ENCODE measurements at places on chromosomes 3 and 15. TPM values are rescaled to one million over a fixed set of nuclear protein-coding genes. Genes with fewer than 3 reads are reported as not detected.

GRCh38 chr15:48087844-48088243, 32.9 kb upstream of the SLC24A5 start:
- no peak for DNase-seq

- DNase-seq, result no peak
Measured at GRCh38 chr3:195176776-195177175, 94.2 kb downstream of the XXYLT1 start.

- no peak for DNase-seq
Measured at GRCh38 chr3:62139957-62140356, 233.4 kb downstream of the FEZF2 start.

DNA sequence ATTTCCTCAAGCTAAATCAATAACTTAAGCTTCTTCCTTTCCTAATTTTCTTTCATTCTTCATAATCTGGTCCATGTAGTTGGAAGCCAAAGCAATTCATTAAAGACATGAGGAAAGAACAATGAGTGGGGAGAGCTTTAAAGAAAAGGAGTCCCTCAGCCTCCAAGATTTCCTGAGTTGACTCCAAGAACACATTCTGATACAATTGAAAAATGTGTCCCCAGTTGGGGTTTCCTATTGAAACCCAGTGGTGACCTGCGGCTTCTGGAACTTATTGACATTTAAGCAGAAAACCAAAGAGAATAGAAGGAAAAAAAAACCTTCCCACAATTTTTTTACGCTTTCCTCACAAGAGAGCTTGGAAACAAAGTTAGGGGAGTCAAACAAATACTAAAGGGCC, 37.0 kb downstream of the ATP8B4 start:
- no peak for DNase-seq

GRCh38 chr3:53612508-53612907, 118.1 kb downstream of the CACNA1D start:
- DNase-seq, result no peak

DNA sequence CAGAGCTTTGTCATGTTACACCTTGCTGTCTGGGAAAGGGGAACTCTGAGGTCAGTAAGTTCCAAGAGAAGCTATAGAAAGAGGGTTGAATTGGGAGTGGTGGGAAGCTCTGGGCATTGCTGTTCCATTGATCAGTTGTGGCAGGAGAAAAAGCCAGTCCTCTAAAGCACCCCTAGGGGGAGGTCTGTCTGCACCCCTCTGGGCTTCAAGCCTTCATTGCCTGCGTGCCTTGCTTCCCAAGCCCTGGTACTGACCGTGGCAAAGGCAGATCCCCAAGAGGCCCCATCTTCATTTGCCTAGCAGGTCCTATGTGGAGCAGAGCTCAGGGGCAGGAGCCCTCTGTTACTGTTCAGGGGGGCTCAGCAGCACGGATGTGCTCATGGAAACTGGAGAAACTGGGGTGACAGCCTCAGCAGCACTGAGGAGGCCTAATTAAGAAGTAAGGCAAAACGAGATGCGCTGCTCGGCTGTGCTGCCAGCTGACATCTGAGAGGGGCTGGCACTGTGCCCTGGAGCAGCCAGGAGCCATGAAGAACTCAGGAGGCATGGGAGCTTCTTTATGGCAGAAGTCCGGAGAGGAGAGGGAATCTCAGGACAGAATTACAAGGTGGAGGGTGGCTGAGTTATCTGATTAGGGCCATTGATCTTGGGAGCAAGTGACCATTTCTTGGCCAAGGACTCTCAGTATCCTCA, 270.9 kb downstream of the RPLP1 start:
- no peak for DNase-seq

DNA sequence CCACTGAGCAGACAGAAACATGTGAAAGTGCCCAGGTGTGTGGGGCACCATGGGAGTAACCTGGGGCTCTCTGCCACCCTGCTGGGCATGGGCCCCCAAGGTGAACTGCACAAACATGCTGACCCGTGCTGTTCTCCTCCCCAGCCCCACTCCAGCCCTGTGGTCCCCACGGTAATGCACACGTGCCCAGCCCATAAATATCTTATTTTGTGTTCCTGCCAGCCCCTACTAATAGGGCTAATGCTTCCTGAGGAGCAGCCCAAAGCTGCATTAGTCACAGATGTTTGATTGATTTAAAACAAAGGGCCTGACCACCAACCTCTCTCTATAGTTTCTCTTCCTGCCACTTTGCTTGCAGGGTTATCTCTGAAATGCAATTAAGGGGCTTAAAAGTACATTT, 95.4 kb downstream of the ABHD5 start:
- DNase-seq, result peak; percentile 15

GRCh38 chr3:100289339-100289738, 28.5 kb downstream of the TBC1D23 start:
- peak; percentile 30 for DNase-seq

DNA sequence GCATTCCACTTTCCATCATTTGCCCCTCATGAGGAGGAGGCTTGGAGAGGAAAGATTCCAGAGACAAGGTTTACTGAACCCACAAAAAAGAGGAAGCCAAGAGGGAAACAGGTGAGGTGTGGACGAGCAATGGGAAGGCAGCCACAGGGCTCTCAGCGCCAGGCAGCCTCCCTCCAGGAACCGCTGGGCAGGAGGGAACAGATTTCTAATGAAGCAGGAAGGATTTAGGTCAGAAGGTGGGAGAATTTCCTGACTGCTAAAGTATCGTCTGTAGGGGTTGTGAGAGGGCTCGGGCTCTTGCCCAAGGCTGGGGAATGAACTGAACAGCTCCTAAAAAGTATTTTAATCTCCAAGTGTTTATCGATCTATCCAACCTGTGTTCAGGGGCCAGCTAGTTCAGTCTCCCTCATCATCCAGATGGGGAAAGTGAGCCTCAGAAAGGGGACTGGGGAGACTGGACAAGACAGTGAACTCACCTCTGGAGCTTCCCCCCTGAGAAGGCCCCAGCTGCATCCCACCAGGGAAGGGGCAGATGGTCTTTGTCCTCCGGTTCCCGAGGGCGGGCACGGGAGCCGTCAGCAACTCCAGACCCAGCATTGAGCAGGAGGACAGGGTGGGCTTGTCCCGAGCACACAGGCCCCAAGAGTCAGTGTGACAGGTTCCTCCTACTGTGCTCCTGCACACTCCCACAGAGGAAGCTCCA, 10.5 kb downstream of the LOXL1 start:
- no peak for DNase-seq

DNA sequence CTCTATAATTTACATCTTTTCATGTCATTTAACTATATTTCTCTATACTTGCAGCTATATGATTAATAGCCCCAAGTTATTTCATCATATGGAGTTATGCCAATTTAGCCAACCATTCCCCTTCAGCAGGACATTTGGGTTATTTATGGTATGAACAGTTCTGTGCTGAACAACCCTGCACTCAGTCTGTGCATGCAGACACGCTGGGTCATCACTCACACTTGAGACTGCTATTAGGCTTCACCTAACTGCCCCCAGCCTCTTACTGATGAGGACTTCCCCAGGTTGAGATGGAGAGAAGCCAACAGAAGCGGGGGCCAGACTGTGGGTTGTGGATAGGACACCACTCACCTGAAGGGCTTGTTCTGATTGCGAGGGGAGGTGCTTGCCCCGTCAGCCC, 7.3 kb downstream of the TADA3 start:
- DNase-seq, result no peak

GRCh38 chr3:144003051-144003450, 31.4 kb downstream of the DIPK2A start:
- DNase-seq, result no peak

The LSG1 gene
- total RNA-seq, result 70.7 TPM

The FBXW12 gene
- total RNA-seq, result not detected

The C3orf85 gene
- total RNA-seq, result not detected

DNA sequence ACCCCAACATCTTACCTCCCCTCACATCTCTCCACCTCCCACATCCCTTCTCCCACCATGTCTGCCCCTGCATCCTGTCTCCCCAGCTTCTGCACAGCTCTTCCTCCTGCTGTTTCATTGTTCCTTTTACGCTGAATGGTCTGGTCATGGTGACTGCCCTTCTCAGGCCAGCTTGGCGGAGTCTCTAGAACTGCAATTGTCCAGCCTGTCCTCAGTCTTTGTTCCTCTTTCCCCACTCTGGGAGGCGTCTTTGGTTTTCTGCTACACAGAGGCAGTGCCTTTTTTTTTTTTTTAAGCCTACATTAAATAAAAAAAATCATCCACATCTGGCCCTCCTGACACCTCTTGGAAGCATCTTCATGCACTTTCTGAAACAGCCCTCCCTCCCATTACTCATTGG, 49.1 kb upstream of the SEC22A start:
- DNase-seq, result no peak

The PP2D1 gene
- not detected for total RNA-seq

- DNase-seq, result peak; percentile 74
Measured at GRCh38 chr3:72820415-72820814, 27.8 kb downstream of the SHQ1 start.

The B2M gene
- total RNA-seq, result 13,654 TPM

All from M059J (cell line).